ENCODE measurements at places on chromosomes 12 and 14.
A peak's percentile ranks its signal among the peaks of the same experiment; 100 is the strongest.

GRCh38 chr12:104275689-104276088 lies 27.9 kb upstream of the EID3 start:
- no peak overlapping the region for H3K27ac ChIP-seq
- H3K4me3 ChIP-seq: no peak overlapping the region
- no peak for DNase-seq
- no peaks in the 10 kb centered on the region for H3K27me3 ChIP-seq
- no peaks in the 10 kb centered on the region for H3K4me1 ChIP-seq
- no peaks in the 10 kb centered on the region for H3K36me3 ChIP-seq

GRCh38 chr12:116675339-116676107 lies 62.3 kb downstream of the SPRING1 start:
- peaks cover 3% of the 10 kb centered on the region for H3K4me1 ChIP-seq
- no peak overlapping the region for H3K4me3 ChIP-seq
- no peaks in the 10 kb centered on the region for H3K36me3 ChIP-seq
- H3K27me3 ChIP-seq: no peaks in the 10 kb centered on the region

GRCh38 chr12:124302807-124303578 lies 8.1 kb downstream of the RFLNA start:
- no peak for DNase-seq
- no peak overlapping the region for H3K27ac ChIP-seq
- H3K36me3 ChIP-seq: no peaks in the 10 kb centered on the region
- H3K4me3 ChIP-seq: no peak overlapping the region
- no peaks in the 10 kb centered on the region for H3K4me1 ChIP-seq

DNA sequence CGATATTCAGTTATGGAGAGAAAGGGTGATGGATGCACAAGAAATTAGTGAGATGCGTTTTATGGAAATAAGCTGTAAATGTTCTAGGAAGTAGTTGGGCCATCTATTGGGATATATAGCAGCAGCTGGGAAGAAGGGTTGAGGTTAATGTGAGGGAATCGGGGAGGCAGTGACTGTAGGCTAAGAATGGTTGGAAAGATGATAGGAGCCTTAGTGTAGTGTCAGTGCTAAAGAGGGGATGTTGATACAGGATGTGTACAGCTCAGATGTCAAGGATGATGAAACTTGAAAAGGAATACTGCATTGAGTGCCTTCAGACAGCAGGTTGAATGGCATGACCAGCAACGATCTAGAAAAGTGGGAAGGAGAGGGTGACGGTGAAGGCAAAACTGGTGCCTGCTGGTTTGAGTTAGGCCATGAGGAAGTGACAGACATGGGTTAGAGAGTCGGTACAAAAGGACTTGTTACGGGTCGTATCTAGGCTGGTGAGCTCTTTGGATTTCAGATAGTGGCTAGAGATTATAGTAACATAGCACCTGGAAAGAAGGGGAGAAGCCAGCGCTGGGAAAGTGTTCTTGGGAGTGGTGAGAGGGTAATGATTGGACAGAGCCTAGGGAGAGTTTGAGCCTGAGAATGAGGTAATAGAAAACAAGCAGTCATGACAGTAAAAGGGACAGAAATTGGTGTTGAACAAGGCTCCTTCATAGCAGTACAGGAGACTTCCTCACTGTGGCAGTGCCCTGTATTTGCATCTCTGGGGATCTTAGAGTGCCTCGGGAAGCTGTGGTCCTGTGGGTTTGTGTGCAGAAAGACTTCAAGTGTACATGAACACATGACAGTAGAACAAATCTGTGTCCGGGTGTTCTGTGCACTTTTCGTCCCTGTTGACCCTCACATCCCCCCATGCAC lies 9.6 kb downstream of the MARS1 start:
- H3K27ac ChIP-seq: no peak overlapping the region
- no peak for DNase-seq
- no peaks in the 10 kb centered on the region for H3K4me1 ChIP-seq
- no peak overlapping the region for H3K4me3 ChIP-seq
- H3K27me3 ChIP-seq: no peaks in the 10 kb centered on the region
- peaks cover 46% of the 10 kb centered on the region for H3K36me3 ChIP-seq

DNA sequence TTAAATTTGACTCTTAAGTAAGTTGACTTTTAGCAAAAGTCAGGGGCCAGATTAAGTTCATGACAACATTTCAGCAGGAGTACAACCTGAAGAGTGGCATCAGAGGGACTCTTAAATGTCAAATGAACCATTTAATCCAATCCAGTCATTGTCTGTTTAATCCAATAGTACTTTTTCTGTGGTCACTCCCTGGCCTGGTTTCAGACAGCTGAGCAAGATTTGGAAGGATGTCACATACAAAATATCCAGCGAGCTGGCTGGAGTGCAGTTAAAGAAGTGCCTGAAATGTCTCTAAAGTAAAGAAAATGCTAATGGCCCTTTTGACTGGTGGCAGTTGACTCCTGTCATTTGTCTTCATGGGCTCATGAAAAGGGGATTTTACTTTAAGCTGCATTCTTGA lies 1082.1 kb downstream of the AACS start:
- H3K27ac ChIP-seq: no peak overlapping the region
- H3K4me1 ChIP-seq: no peaks in the 10 kb centered on the region
- no peaks in the 10 kb centered on the region for H3K27me3 ChIP-seq
- H3K4me3 ChIP-seq: no peak overlapping the region
- DNase-seq: no peak

DNA sequence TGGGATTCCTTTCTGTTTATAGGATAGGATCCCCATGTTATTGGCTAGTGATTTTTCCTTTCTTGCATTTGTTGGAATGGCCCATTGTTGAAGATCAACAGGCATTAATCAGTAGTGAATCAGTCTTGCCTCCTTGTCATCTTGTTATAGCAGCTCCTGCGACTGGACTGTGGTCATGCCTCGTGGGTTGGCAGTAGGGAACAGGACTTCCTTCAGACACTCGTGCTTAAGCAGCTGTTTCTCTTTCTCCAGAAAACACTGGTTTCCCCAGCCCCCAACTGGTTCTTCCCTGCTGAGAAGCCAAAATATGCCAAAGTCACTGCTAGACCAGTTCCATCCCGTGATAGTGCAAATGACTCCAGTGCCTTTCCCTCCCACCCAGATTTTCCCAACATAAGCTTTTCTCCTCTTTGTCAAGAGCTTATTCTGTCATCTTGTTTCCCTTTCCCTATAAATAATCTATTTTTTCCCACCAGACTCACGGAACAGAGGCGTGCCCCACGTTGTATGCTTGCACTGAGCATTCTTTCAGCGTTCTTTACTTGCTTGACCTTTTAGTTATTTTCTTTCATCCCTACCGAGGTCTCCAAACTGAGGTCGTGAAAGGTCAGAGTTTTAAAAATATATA lies 83.5 kb downstream of the SAMD4A start:
- peaks cover 2% of the 10 kb centered on the region for H3K27me3 ChIP-seq
- no peaks in the 10 kb centered on the region for H3K4me1 ChIP-seq

- H3K36me3 ChIP-seq: no peaks in the 10 kb centered on the region
- no peak overlapping the region for H3K4me3 ChIP-seq
Measured at GRCh38 chr12:20523658-20524057, 155.3 kb downstream of the PDE3A start.

DNA sequence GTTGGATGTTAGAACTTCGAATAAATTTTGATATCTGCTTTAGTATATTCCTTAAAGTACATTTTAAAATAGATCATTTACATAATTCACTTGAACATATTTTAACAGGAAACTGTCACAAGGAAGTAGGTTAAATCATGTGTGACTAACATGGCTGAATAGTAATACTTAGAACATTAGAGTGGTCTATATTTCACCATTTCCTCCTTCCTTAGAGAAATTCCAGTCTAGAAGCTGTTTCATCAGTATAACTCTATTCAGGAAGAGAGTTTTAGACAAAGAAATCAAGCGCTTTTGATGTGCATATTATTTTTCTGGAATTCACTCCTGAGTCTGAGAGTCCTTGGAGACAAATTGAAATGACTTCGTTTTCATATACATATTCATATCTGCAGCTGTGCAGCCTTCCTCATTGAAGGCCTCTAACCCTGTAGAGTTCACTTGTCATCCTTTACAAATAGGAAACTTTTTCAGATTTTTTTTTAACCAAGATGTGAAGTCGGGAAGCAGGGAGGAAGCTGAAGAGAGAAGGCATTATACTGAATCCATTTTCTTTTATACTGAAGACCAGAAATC lies 28.4 kb downstream of the IRAK3 start:
- H3K4me1 ChIP-seq: no peaks in the 10 kb centered on the region
- H3K27ac ChIP-seq: no peak overlapping the region
- no peak overlapping the region for H3K4me3 ChIP-seq
- H3K36me3 ChIP-seq: no peaks in the 10 kb centered on the region
- no peak for DNase-seq
- H3K27me3 ChIP-seq: no peaks in the 10 kb centered on the region

DNA sequence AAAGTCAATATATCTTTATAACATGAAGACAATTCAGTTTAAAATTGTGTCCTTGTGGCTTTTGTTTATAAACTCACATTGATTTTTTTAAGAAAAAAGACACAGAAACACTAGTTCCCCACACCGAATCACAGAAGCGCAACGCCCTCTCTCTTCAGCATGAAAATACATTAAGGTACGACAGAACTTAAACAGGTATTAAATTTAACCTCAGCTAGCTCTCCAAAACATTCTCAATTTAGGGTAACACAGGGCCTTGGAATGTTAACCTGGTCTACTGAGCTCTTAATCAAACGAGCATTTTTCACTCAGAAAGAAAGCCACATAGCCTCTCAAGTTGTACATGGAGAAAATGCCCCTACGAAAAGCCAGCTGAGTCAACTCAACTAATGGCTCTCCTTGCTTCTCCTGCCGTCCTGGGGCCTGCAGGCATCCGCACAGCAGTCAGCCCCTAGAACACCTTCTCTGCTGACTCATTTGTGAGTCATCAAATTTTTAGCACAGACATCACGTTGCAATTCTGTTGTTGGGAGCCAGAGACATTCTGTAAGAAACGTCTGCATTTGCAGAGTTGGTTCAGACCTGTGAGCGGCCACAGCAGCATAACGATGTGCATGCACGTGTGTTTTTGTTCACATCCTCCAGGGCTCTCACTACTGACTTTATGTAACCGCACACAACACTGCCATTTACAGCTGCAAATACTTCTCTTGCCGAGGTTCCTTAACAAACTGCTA lies 141.6 kb downstream of the ITPR2 start:
- no peaks in the 10 kb centered on the region for H3K27me3 ChIP-seq
- H3K4me3 ChIP-seq: no peak overlapping the region
- no peak for DNase-seq

DNA sequence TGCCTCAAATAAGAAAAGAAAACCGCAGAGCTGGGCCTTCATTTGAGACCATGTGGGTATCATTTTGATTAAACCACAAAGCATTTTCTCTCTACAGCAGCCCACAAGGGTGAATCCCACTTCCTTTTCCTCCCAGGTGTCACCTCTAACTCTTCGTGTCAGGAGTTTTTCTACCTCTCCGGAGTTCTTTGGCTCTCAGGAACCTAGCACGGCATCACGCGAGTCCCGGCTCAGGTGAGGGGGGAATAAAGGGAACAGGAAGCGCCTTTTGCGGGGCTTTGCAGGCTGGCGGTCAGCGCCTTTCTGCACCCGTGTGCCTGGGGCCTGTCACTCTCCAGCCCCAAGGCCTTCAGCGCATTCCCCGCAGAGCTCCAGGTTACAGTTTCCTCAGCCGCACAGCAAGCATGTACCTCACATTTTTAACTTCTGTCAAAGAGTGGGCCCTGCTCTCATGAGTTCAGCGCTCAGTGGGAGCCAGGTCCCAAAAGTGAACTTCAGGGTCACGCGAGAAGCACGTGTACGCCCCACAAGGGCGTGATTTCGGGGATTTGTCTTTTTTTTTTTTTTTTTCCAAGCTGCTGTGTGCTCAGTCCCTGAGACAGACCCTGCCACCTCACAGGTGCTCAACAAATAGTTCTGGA lies 740 bp upstream of the PRPF40B start:
- peak; percentile 48 for DNase-seq
- no peaks in the 10 kb centered on the region for H3K27me3 ChIP-seq
- H3K4me1 ChIP-seq: peaks cover 16% of the 10 kb centered on the region
- H3K36me3 ChIP-seq: no peaks in the 10 kb centered on the region

GRCh38 chr12:47547077-47547476 lies 158.8 kb downstream of the RPAP3 start:
- no peak overlapping the region for H3K4me3 ChIP-seq
- no peak overlapping the region for H3K27ac ChIP-seq
- H3K27me3 ChIP-seq: no peaks in the 10 kb centered on the region
- DNase-seq: no peak
- no peaks in the 10 kb centered on the region for H3K36me3 ChIP-seq

DNA sequence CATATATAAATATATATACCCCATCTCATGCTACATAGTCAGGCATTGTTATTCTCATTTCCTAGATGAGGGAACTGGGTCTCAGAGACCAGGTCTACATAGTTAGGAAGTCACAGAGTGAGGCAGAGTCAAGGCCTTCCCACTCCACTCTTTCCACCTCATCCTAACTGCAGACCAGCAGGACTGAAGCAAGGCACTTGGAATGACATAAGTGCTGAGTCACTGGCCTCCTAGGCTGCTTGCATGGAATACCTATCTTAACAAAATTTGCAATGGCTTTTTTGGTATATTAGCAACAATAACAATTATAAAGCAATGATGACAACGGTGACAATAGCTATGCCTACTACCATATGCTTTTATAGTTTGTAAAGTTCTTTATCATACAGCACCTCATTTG lies 5.4 kb upstream of the ANO4 start:
- H3K27ac ChIP-seq: no peak overlapping the region
- H3K4me3 ChIP-seq: no peak overlapping the region
- no peaks in the 10 kb centered on the region for H3K36me3 ChIP-seq
- no peaks in the 10 kb centered on the region for H3K4me1 ChIP-seq

GRCh38 chr14:38297681-38298080 lies 41.8 kb upstream of the CLEC14A start:
- no peak for DNase-seq
- H3K4me1 ChIP-seq: no peaks in the 10 kb centered on the region
- no peak overlapping the region for H3K27ac ChIP-seq
- H3K4me3 ChIP-seq: no peak overlapping the region
- H3K36me3 ChIP-seq: no peaks in the 10 kb centered on the region

DNA sequence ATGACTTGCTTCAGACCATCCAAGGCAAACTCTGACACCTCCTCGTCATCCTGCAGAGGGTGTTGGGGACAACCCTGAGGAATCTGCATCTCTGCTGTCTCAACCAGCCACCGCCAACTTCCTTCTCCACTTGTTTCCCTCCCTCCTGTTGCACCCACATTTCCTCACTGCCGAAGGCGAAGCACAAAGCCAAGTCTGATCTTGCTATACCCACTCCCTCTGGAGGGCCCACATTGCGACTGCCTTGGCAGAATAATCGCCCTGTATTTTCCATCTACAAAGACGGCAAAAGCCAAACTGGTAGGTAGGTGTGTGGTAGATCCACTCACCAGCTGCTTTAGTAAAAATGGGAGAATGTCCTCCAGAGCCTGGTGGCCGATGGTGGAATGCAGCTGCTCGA lies 21.8 kb upstream of the RAB35 start:
- H3K36me3 ChIP-seq: peaks cover 86% of the 10 kb centered on the region
- no peak for DNase-seq
- H3K4me3 ChIP-seq: no peak overlapping the region
- H3K27me3 ChIP-seq: no peaks in the 10 kb centered on the region

DNA sequence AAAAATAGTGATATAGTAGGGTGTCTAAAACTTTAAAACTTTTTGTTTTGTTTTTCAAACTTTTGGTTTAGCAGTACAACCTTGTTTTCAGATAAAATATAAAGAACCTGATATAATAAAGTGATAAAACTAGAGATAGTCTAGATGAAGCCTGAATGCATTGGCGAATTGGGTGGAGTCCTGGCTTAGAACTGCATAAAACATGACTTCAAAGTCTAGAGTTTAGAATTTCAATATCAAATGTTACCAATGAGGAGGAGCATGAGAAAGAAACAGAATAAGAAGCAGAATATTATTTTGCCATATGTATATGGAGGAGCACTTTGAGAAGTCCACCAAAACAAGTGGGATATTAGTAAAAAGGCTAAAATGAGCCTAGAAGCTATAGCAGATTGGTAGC lies 263.6 kb downstream of the TMEM117 start:
- no peak overlapping the region for H3K4me3 ChIP-seq
- no peaks in the 10 kb centered on the region for H3K36me3 ChIP-seq
- H3K4me1 ChIP-seq: no peaks in the 10 kb centered on the region
- no peaks in the 10 kb centered on the region for H3K27me3 ChIP-seq

Measured in effector memory CD4-positive, alpha-beta T cell (primary cell).